ENCODE measurements at places on chromosomes 7 and 10.

- DNase-seq, result no peak
These were observed 51.1 kb downstream of the YKT6 start for GRCh38 chr7:44251881-44252280.

DNA sequence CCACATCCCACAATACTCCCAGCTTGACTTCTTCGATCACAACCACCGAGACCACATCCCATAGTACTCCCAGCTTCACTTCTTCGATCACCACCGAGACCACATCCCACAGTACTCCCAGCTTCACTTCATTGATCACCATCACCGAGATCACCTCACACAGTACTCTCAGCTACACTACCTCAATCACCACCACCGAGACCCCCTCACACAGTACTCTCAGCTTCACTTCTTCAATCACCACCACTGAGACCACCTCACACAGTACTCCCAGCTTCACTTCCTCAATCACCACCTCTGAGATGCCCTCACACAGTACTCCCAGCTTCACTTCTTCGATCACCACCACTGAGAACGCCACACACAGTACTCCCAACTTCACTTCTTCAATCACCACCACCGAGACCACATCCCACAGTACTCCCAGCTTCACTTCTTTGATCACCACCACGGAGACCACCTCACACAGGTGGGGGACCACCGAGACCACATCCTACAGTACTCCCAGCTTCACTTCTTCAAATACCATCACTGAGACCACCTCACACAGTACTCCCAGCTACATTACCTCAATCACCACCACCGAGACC lies 8.6 kb downstream of the MUC3A start:
- DNase-seq, result no peak

GRCh38 chr10:24488631-24489030 lies 235.1 kb downstream of the ARHGAP21 start:
- no peak for DNase-seq

DNA sequence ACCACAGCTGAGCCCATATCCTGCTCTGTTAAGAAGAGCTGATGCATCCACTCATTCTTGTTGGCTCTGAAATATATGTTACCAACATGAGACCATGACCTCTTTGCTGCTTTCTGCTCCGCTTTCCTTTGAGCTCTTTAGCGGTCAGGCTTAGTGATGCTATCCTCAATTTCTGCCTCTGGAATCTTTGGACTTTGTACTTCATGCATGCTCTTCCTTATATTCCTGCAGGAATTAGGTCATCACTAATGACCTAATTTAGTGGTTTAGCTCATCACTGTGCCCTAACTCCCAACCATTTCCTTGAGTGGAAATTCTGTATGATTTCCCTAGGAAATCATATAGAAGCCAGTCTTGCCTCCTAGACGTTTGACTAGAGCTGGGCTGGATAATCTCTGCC lies 119.5 kb downstream of the AOAH start:
- no peak for DNase-seq

DNA sequence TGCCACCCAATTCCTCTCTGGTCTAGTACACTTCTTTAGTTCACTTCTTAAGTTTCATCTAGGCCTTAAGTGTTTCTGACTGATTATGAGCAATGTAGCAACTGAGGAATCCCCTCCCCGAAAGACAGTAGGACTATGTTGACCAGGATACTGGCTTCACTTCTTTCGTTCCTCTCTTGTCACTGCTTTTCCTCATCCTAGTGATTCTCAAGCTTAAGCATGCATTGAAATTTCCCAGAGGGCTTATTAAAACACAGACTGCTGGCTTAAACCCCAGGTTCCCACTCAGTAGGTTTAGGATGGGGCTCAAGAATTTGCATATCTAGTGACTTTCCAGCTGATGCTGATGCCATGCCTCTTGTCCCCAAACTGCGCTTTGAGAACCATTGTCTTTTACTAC lies 164.6 kb upstream of the WNT16 start:
- no peak for DNase-seq

GRCh38 chr10:74967911-74968666 lies 141.7 kb downstream of the KAT6B start:
- DNase-seq, result no peak

GRCh38 chr7:148888300-148888699 lies 4.2 kb upstream of the EZH2 start:
- DNase-seq, result no peak

Data from CD4-positive, alpha-beta T cell (primary cell).